ENCODE measurements at places on chromosomes 13 and 19.

DNA sequence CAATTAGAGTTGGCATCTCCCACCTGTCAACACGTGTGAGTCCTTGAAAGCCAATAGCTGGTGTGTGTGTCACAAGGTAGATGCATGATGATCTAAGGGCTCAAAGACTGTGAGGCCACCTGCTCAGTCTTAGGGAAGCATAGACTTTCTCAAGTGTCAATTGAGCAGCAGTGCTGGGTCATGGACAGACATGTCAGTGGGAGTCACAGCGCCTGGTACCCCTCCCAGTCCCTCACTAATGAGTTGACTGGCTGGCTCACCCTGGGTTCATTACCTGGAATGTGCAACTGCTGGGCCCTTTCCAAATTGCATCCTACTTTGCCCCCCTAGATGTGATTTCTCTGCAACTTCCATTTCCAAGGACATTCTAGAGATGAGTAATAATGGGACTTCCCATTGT is 9.1 kb upstream of the PSG6 start:
- no peak for DNase-seq

DNA sequence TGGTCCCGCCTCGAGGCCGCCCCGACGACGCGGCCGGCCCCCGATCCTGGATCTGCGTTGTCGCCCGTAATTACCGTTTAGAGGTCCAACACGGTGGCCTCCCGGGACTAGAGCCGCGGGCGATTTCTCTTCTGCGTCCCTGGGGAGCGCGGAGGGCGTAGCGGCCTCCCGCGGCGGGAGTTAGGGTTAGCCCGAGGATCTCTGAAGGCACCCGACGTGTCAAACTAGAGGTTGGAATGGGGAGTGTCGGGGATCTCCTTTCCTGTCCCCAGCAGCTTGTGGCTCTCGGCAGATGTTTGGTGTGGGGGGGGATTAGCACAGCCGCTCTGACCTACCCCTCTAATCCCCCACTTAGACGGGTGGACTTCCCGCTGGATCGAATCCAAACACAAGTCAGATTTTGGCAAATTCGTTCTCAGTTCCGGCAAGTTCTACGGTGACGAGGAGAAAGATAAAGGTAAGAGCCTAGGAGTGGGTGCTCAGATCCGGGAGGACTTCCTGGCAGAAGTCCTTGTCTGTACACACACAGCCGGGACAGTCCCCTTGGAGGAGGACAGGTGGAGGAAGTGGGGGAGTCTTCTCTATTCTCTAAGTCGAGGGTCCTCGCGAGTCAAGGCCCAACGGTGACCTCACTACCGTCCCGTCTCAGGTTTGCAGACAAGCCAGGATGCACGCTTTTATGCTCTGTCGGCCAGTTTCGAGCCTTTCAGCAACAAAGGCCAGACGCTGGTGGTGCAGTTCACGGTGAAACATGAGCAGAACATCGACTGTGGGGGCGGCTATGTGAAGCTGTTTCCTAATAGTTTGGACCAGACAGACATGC is 581 bp downstream of the CALR start:
- DNase-seq = no peak

DNA sequence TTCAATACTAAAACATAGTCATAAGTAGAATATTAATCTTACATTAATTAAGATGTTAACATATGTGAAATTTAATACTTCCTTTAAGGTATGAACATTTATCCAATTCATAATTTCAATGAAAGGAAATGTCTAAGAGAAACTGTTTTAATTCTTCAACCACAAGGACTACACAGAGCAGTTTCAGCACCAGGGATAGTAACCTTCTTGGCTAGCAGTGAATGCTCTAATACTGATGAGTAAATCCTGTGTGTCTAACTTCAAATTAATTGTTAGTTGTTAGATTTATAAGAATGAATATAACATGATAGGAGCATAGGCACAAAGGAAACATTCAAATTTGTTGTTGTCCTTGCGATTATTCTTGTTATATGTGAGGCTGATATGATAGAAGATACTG is 15.6 kb upstream of the NBEA start:
- no peak for DNase-seq

GRCh38 chr19:53906211-53907192 is 2.6 kb upstream of the CACNG7 start:
- peak; percentile 49 for DNase-seq

GRCh38 chr13:103663996-103664395 is 597.8 kb upstream of the SLC10A2 start:
- DNase-seq = no peak

GRCh38 chr19:32343550-32344262 is 1.7 kb upstream of the ZNF507 start:
- DNase-seq = no peak

DNA sequence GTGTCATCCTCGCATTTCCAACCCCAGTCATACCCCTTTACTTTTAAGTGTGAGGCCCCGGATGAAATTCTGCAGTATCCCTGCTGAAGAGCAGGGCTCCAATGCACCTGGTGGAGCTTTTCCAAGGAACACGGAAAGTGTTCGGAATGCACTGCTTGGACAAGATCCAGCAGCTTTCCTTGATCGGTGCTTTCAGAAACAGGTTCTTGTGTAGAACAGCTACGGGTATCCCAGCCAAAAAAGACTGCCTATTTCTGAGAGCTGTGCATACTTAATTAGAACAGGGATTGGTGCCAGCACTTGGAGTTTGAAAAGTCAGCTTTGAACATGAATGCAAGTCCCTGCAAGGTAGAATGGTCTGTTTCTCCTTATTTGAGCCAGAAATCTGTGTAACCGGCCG is 87.2 kb upstream of the C1QTNF9B start:
- no peak for DNase-seq

GRCh38 chr13:26222520-26223046 is 469 bp upstream of the RNF6 start:
- DNase-seq = no peak
